ENCODE measurements at places on chromosomes 7 and 10.

DNA sequence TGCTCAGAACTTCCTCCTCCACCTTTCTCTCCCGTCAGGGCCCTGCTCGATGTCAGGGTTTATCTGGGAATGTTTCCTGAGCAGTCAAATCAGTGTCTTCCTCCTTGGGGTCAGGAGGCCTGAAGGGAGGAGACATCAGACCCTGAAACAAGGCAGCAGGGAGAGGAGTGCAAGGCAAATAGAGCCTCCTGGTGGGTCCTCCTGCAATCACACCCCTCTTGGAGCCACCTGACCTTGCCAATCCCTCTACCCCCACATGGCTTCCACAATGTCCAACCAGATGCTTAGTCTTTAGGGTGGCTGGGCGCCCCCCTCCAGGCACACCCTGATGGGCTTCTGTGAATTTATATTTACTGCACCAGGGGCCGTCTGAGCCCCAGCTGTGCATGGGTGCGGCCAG lies 12.2 kb downstream of the GPR26 start:
- no peak for DNase-seq

GRCh38 chr10:80168679-80169380 lies 36.3 kb downstream of the PLAC9 start:
- no peak for DNase-seq

DNA sequence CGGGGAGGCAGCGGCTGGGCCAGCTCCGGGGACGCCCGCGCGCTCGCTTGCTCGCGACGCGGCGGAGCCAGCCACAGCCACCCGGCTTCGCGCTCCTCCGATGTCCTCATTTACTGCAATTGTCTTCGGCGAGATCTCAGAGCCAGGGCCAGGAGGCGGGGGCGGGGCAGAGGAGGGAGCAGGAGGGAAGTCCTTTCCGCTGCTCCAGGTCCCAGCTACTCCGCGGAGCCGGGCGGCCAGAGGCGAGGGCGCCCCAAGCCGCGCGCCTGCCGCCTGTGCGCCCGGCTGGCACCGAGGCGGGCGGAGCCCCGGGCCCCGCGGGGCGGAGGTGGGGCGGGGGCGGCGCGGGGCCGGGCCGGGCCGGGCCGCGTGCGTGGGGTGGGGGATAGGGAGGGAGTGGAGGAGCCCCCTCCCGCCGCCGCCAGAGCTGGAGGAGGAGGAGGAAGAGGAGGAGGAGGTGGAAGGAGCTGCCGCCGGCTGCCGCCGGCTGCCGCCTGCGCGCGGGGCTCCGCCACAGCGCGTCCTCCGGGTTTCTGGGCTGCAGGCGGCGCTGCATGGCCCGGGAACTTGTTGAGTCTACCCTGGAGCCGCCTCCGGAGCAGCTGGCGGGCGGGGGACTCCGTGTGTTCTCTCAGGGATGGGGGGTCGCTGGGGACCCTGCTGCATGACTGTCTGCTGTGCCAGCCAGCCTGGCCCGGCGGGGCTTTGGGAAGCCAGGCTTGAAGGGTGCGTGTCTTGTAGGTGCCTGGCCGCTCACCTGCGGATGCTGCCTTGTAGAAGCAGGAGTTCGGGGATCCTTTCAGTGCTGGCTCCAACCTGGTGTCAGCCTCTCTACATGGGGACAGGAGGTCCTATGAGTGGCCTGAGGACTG lies at the start of gene INSYN2A:
Gene INSYN2A, minus strand, starts transcription at position 310 of the 872 bp plus-strand sequence. CDS start 20,196 bp downstream, outside the sequence.
- DNase-seq, result no peak

DNA sequence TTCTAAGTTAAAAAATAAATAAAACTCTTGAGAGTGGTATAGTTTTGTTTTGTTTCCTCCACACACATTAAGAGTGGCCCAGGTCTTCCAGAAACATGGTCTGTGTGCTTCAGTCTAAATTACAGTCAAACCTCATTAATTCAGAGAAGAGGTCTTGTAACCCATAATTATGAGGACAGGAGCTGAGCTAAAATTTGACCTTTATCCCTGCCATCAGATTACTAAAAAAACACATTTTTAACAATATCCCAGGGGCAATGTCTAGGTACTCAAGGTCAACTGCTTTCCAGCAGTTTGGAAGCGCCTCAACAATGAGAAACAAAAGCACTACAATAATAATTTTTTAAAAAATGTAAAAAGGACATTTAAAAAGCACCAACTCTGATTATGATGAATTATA lies 184.1 kb upstream of the PFKP start:
- no peak for DNase-seq

DNA sequence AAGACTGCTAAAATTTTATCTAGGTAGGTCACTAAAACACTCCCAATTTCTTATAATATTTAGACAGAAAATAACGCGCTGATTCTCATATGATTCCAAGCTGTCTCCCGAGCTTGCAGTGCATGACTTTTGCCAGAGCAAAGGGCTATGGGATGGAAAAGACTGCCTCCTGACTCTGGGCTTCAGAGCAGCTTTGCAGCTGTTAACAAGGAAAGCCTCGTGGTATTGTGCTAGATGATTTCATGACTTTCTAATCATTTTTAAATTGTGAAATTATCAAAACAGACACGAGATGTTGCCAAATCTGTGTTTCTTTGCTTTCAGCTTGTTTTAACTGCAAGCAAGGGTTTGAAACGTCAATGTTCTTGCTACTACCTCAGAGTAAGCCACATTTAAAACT lies 238.3 kb downstream of the AGMO start:
- DNase-seq, result no peak

GRCh38 chr10:71290331-71290730 lies 28.7 kb upstream of the SLC29A3 start:
- no peak for DNase-seq

GRCh38 chr7:96614154-96614867 lies 95.3 kb downstream of the SEM1 start:
- no peak for DNase-seq

DNA sequence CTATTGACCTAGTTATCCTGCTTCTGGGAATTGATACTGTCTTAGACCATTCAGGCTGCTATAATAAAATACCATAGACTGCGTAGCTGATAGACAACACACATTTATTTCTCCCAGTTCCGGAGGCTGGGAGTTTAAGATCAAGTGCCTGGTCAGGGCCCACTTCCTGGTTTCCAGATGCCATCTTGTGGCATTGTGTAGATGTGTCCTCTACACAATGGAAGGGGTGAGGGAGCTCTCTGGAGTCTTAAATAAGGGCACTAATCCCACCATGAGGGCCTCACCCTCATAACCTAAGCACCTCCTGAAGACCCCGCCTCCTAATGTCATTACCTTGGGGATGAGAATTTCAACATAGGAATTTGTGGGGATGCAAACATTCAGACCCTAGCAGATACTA lies 62.4 kb downstream of the SLC35B4 start:
- DNase-seq, result no peak

GRCh38 chr7:157645539-157645938 lies 308.7 kb downstream of the DNAJB6 start:
- no peak for DNase-seq

- DNase-seq, result no peak
Observed at GRCh38 chr10:43151371-43151770, 13.1 kb downstream of the CSGALNACT2 start.

DNA sequence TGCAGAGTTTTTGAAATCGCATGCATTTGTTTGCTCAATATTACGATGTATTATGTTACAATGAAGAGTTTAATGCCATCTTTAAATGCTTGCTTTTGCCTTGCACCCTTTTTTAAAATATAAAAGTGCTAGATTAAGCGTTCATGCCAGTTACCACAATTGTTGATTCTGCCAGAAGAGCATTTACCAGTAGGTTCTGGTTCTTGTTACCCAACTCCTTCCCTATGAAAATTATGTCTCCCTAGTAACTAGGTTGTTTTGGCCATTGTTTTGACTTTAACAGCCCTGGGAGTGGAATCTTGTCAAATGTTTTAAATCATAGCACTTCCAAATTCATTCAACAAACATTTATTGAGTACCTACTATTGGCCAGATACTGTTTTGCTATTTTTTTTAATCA lies 32.8 kb upstream of the CDK14 start:
- DNase-seq, result no peak

DNA sequence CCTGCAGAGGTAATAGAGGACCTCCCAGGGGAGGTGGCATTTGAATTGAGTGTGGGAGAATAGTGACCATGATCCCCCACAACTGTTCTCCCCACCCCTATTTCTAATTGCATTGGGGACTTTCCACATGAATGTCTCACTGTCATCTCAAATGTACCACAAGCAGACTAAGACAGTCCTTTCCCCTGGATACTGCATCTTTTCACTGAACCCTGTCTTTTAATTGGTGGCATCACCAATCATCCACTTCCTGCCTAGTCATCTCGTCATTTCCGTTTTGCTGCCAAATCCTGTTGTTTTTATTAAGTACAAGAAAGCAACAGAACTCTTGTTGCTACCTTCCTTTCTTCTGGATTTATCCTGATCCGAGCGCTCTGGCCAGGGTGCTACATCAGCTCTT lies 120.3 kb downstream of the NRP1 start:
- no peak for DNase-seq

DNA sequence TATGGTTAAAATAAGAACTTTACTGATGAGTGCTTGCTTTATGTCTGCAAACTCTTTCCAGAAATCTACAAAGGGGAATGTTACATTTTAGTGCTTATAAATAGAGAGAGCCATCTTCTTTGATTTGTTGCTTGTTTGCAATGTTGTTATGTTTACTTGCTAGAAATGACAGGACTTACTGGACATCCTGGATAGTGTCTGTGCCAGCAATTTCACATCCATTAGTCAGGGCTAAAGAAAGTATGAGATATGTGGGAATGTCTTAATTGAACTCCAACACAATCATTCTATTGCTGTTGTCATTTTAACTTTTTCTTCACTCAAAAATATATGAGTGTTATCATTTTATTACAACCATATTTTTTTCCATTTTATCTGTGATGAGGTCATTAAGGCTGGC lies 453.2 kb downstream of the TNS3 start:
- no peak for DNase-seq

- DNase-seq, result no peak
Observed at GRCh38 chr7:136845899-136846465, 22.5 kb upstream of the CHRM2 start.

DNA sequence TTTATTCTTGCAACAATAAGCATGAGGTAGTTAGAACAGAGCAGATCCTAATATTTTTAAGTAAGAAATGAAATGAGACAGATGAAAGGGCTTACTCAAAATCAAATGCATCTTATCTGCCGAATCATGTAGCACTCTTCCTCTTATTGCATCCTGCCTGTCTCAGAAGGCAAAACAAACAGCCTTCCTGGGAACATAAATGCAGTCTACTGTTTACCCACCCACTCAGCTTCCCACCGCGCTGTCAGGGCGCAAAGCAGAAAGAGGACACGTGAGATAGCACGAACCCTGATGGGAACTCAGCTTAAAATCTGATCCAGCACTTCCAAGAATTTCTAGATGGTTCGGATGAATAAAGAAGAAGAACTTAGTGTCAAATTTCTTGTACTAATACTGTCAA lies 114.4 kb upstream of the CDK1 start:
- DNase-seq, result no peak

DNA sequence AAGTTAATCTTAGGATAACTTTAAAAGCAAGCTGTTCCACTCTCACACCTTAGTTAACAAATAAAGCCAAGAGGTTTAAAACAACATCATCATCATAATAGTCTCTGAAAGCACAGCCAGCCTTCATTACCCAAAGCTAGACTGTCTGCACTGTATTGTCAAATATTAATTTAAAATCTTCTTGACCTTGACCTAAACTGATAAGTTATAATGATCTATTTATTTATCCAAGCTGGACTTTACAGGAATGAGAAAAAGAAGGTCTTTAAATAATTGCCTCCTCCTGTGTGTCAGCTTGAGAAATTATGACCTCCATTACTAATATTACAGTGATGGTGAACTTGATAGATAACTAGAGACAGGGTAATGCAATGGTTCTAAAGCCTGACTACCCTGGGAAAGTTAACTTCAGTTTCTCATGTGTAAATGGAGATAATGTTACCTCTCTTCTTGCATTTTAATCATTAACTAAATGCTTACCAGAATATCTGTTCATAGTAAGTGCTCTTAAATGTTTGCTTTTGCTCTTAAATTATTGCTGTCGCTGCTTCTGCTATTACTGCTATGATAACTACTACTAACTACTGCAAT lies 111.0 kb downstream of the KAT6B start:
- DNase-seq, result no peak

GRCh38 chr10:78249690-78250089 lies 216.0 kb downstream of the RPS24 start:
- no peak for DNase-seq

DNA sequence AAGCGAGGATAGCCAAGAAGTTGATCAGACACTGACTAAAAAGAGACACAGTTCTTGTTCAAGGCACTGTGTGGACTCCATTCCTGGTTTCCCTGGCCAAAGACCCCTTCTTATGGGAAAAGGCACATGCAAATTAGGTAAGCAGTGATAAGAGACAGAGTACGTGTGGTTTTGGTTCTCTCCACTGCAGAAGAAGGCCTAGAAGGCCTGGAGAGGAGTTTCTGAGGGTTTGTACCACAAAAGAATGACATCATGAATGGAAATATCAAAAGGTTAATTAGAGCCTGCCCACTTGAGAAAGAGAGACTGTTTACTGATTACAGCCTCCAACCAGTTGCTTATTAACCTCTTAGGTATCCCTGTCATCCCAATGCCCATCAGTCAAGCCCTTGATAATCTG lies 137.5 kb downstream of the ZNF365 start:
- DNase-seq, result no peak

- DNase-seq, result no peak
Observed at GRCh38 chr10:69049566-69049961, 38.3 kb upstream of the SRGN start.

Data from activated CD4-positive, alpha-beta T cell treated with anti-CD3 and anti-CD28 coated beads, Interleukin-2, amount 50 U/mL, for 4 hours (primary cell).